Glutamatergic neuron (in vitro differentiated cells): ENCODE measurements at places on chromosomes 5 and 9. TPM values are rescaled to one million over a fixed set of nuclear protein-coding genes. Genes with fewer than 3 reads are reported as not detected.
A peak's percentile ranks its signal among the peaks of the same experiment; 100 is the strongest.

GRCh38 chr5:124849774-124850173 is 103.3 kb upstream of the ZNF608 start:
- H3K27ac ChIP-seq: peak overlapping the region; percentile 80
- H3K36me3 ChIP-seq: no peaks in the 10 kb centered on the region
- H3K27me3 ChIP-seq: no peaks in the 10 kb centered on the region
- H3K4me1 ChIP-seq: peaks cover 21% of the 10 kb centered on the region
- no peak for DNase-seq

DNA sequence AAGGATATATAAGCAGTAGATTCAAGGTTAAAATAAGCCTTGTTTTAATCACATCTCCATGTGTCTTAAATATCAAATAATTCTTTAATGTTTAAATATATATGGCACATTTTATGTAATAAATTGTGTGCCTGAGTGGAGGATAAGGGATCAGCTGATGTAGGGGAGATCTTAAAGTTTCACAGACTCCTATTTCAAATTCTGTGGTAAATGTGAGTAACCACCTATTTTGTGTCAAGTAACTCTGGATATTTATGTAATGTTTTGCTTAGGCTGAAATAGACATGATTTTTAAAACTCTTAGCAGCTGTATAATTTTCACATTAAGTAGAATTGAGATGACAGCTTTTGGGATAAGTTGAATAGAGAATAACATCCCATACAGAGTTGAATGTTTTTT is 41.3 kb upstream of the ITGA2 start:
- H3K27ac ChIP-seq: no peak overlapping the region
- no peak overlapping the region for H3K4me3 ChIP-seq
- DNase-seq: no peak
- H3K27me3 ChIP-seq: no peaks in the 10 kb centered on the region
- H3K4me1 ChIP-seq: no peaks in the 10 kb centered on the region
- H3K36me3 ChIP-seq: peaks cover 5% of the 10 kb centered on the region

GRCh38 chr5:76473661-76474060 is 70.6 kb downstream of the IQGAP2 start:
- H3K36me3 ChIP-seq: no peaks in the 10 kb centered on the region
- peaks cover 7% of the 10 kb centered on the region for H3K27me3 ChIP-seq
- H3K4me1 ChIP-seq: no peaks in the 10 kb centered on the region
- no peak for DNase-seq

The DNAJC18 gene
- 55.9 TPM for total RNA-seq

The ARL14EPL gene
- total RNA-seq: not detected

GRCh38 chr5:173895401-173896165 is 7.4 kb downstream of the CPEB4 start:
- no peaks in the 10 kb centered on the region for H3K36me3 ChIP-seq
- no peak overlapping the region for H3K27ac ChIP-seq

The PCDHGA6 gene
- 6.3 TPM for total RNA-seq

The CDK9 gene
- 83.9 TPM for total RNA-seq

- H3K4me3 ChIP-seq: no peak overlapping the region
- H3K4me1 ChIP-seq: peaks cover 13% of the 10 kb centered on the region
- H3K36me3 ChIP-seq: no peaks in the 10 kb centered on the region
- no peaks in the 10 kb centered on the region for H3K27me3 ChIP-seq
Measured at GRCh38 chr9:95021166-95021886, 294.8 kb downstream of the AOPEP start.

DNA sequence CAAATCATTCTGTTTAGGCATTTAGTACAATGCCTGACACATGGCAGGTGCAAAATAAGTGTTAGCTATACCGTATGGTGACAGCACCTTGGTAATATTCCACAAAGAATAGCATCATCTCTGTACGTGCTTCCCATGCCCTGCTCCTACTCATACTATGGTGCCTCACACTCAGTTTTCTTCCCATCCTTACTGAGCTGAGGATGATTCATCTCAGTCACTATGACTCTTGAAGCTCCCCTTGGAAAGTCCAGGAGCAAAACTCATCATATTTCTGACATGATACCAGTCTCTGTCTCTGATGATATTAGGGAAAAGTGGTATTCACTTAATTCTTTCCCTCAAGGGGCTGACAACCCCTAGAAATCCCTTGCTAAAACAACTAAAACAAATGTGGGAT is 423.3 kb downstream of the EFNA5 start:
- no peak overlapping the region for H3K4me3 ChIP-seq
- H3K27me3 ChIP-seq: no peaks in the 10 kb centered on the region
- no peaks in the 10 kb centered on the region for H3K36me3 ChIP-seq
- no peak overlapping the region for H3K27ac ChIP-seq
- H3K4me1 ChIP-seq: peaks cover 27% of the 10 kb centered on the region

The WNT8A gene
- not detected for total RNA-seq

DNA sequence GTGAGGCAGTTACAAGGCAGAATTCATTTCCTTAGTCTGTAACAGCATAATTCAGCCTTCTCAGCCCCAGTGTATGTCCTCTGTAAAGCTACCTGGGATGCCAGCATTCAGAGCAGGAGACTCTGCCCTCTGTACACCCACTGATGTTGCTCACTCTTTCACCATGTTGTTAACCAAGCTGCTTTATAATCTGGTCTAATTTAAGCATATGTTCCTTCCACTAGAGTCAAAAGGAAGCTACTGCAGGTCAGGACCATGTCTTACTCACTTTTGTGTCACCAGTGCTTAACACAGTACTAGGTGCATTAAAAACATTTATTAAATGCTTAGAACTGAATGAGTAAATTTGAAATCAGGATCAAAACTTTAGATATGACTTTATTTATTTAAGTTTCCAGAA is 185.6 kb downstream of the FBXL17 start:
- H3K36me3 ChIP-seq: no peaks in the 10 kb centered on the region
- H3K4me1 ChIP-seq: peaks cover 10% of the 10 kb centered on the region
- DNase-seq: no peak
- H3K27me3 ChIP-seq: peaks cover 2% of the 10 kb centered on the region
- no peak overlapping the region for H3K4me3 ChIP-seq

- H3K27ac ChIP-seq: no peak overlapping the region
- H3K4me3 ChIP-seq: no peak overlapping the region
- peaks cover 2% of the 10 kb centered on the region for H3K27me3 ChIP-seq
- H3K4me1 ChIP-seq: no peaks in the 10 kb centered on the region
- H3K36me3 ChIP-seq: no peaks in the 10 kb centered on the region
Measured at GRCh38 chr5:173989432-173990082, 587 bp downstream of the C5orf47 start.

DNA sequence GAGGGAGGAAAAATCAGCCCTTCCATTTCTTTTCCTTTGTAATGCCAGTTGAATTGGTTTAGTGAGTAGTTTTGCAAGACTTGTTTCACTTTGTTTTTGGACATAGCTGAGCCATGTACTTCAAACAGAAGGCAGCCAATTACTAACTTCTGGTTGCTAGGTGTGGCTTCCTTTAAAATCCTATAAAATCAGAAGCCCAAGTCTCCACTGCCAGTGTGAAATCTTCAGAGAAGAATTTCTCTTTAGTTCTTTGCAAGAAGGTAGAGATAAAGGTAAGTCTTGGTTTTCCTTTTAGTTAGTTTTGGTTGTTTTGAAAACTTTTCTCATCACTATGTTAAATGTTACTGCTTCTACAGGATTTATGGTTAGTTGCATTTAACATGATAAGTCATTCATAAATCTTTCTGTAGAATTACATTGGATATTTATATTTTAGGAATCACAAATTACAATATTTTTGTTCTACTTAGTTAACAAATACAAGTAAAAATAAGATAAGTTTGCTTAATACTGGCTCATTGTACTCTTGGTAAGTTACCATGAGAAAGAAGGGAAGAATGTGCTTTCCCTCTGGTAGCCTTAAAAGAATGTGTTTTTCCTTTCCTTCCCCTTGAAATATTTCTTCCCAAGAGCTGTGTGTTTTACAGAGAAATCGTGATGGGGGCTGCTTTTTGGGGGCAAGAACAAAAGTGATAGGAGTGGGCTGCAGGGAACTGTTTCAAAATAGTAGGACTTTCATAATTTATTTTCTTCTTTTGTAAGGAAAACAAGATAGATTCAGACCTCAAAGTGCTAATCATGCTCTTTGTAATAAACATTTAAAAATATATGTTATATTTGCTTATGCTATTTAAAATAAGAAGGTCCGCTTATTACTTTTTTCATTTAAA is at the start of gene ANXA1:
TSS of gene ANXA1 (plus strand) at position 213 of the 890 bp plus-strand sequence. CDS start 6,671 bp downstream, outside the sequence.
- H3K27ac ChIP-seq: no peak within 1 kb of the TSS
- no peaks in the 10 kb centered on the region for H3K27me3 ChIP-seq
- H3K4me1 ChIP-seq: peaks cover 3% of the 10 kb centered on the region
- DNase-seq: no peak

GRCh38 chr5:12073426-12073825 is 169.2 kb upstream of the CTNND2 start:
- H3K4me1 ChIP-seq: no peaks in the 10 kb centered on the region
- H3K4me3 ChIP-seq: no peak overlapping the region
- no peaks in the 10 kb centered on the region for H3K36me3 ChIP-seq

DNA sequence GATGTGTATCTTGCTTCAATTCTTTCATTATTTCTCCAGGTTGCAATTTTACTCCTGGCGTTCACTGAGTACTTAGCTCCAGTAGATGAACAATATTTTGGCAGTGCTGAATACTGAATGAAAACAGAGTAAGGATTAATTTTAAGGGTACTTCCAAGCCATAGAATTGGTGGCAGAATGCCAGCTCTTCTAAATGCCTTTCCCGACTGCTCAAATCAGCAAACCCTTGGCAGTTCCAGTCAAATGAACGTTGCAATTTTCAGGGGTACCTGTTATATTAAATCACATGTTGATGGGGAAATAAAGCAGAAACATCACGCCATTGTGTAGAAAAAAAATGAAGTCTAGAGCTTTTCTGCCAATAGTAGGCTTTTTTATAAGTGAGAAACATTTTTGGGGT is 282.4 kb upstream of the RPS23 start:
- H3K27ac ChIP-seq: no peak overlapping the region
- no peaks in the 10 kb centered on the region for H3K27me3 ChIP-seq
- H3K4me3 ChIP-seq: no peak overlapping the region
- H3K36me3 ChIP-seq: peaks cover 4% of the 10 kb centered on the region
- DNase-seq: no peak

- H3K27ac ChIP-seq: no peak overlapping the region
- no peaks in the 10 kb centered on the region for H3K27me3 ChIP-seq
- H3K4me3 ChIP-seq: no peak overlapping the region
- peaks cover 3% of the 10 kb centered on the region for H3K4me1 ChIP-seq
- DNase-seq: no peak
- H3K36me3 ChIP-seq: peaks cover 3% of the 10 kb centered on the region
Measured at GRCh38 chr5:38494763-38495162, 61.7 kb downstream of the LIFR start.

The PCDHB14 gene
- total RNA-seq: 16.5 TPM

The JMY gene
- total RNA-seq: 22.2 TPM

- no peaks in the 10 kb centered on the region for H3K36me3 ChIP-seq
- H3K4me1 ChIP-seq: peaks cover 7% of the 10 kb centered on the region
- H3K4me3 ChIP-seq: no peak overlapping the region
- H3K27ac ChIP-seq: no peak overlapping the region
- DNase-seq: no peak
- no peaks in the 10 kb centered on the region for H3K27me3 ChIP-seq
Measured at GRCh38 chr9:99075246-99075912, 29.5 kb upstream of the TGFBR1 start.

GRCh38 chr5:96896276-96896675 is 20.0 kb downstream of the ERAP2 start:
- peaks cover 5% of the 10 kb centered on the region for H3K4me1 ChIP-seq
- H3K36me3 ChIP-seq: no peaks in the 10 kb centered on the region
- H3K27ac ChIP-seq: no peak overlapping the region
- no peak for DNase-seq
- peaks cover 3% of the 10 kb centered on the region for H3K27me3 ChIP-seq

GRCh38 chr5:56025151-56025885 is 30.6 kb upstream of the IL6ST start:
- H3K36me3 ChIP-seq: no peaks in the 10 kb centered on the region
- H3K4me3 ChIP-seq: no peak overlapping the region
- no peak for DNase-seq

The FAM163B gene
- 0.51 TPM for total RNA-seq

DNA sequence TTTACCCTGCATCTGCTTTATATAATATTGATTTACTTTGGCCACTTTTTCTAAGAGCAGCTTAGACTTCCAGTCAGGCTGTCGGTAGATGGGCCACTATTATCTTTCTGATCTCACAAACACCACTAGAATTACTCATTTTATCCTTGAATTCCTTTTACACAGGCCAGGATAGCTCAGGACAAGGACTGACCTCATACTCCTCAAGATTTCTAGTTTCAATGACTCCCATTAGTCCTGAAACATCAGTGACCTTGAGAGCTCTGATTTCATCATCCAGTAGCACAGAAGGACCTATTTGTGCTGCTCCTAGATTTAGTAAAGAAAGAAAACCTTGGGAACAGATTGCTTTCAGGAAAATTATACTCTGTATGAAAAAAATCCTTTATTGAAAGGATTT is 727.9 kb upstream of the PTPRD start:
- H3K4me1 ChIP-seq: peaks cover 6% of the 10 kb centered on the region
- H3K27ac ChIP-seq: peak overlapping the region; percentile 16
- no peaks in the 10 kb centered on the region for H3K36me3 ChIP-seq
- DNase-seq: no peak

The ANXA2R gene
- 1.6 TPM for total RNA-seq

The C1QTNF3 gene
- 9.0 TPM for total RNA-seq

The FSTL4 gene
- total RNA-seq: 29.0 TPM

DNA sequence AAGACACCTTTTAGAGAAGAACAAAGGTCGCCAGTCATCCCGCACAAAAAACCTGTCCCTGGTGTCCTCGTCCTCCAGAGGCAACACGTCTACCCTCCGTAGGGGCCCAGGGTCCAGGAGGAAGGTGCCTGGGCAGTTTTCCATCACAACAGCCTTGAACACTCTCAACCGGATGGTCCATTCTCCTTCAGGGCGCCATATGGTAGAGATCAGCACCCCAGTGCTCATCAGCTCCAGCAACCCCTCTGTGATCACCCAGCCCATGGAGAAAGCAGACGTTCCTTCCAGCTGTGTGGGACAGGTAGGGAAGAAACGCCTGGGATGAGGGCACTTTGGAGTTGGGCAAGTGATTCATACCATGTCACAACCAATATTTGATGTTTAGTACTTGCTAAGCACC is 77.4 kb downstream of the SH3RF2 start:
- DNase-seq: no peak
- H3K27me3 ChIP-seq: peaks cover 3% of the 10 kb centered on the region
- no peak overlapping the region for H3K27ac ChIP-seq

DNA sequence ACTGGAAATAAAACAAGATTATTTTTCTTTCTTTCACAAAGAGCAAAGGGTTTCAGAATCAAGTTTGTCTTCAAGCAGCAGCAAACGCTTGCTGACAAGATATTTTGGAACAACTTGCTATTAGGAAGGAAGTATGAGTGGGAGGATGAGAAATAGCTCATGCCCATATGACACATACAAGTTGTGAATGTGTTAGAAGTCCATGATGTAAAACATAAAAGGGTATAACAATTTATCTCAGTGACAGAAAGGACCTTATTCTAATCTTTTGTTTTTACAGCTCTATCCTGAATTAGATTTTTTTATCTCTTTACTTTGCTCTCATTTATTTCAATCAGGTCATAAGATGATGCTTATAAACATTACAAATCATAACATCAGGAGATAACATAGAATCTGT is 516.6 kb upstream of the MEF2C start:
- H3K27me3 ChIP-seq: no peaks in the 10 kb centered on the region
- no peak for DNase-seq
- H3K4me3 ChIP-seq: no peak overlapping the region
- no peaks in the 10 kb centered on the region for H3K4me1 ChIP-seq
- H3K36me3 ChIP-seq: no peaks in the 10 kb centered on the region

GRCh38 chr9:81456431-81457006 is 232.8 kb downstream of the TLE1 start:
- peaks cover 2% of the 10 kb centered on the region for H3K27me3 ChIP-seq
